ENCODE measurements at places on chromosomes 11 and 22. TPM values are rescaled to one million over a fixed set of nuclear protein-coding genes. Genes with fewer than 3 reads are reported as not detected.

CCS gene
- total RNA-seq: 25.3 TPM

KRTAP5-7 gene
- not detected for total RNA-seq

NAV2 gene
- total RNA-seq: 0.76 TPM

RASD2 gene
- 0.08 TPM for total RNA-seq

IL18 gene
- 10.3 TPM for total RNA-seq

CSNK2A3 gene
- 2.1 TPM for total RNA-seq

OR8B2 gene
- total RNA-seq: not detected

DNA sequence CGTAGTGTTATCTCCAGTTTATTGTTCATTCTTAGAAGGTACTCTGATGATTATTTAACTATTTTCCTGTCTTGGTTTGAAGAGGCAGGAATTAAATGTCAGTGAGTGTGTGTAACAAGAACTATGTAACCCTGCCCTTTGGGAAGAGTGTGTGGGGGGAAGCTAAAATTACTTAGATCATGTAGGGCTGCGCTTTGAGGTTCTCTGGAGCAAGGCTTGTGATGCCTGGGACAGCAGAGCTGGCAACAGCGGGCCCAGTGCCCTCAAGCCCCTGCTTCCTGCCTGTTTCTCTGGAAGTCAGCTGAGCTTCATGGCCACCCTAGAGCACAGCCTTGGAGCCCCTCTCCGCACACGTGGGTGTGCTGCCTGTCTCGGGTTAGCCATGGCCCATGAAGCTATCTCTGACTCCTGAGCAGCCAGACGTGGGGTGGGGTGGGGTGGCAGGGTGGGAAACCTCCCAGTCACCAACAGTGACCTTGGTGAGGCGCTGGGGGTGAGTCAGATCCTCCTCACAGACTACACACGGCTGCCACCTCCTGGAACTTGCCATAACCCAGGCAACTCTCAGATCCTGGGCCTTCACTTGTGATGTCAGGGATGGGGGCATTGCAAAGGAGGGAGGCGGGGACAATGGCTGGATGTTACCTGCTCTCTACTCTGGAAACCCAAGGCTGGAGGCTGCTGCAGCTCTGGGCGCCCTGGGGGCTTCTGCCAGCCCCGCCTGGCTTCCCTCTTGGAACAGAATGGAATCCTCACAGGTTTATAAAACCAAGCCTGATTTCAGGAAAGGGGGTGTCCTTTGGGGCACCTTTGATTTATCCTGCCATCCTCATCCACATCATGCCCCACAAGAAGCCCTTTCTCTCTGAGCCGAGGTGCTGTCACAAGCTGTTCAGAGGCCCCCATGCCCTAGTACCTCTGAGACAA is 88.6 kb downstream of the SNX19 start:
- peak; percentile 84 for DNase-seq

GRCh38 chr11:71373791-71374454 is 74.3 kb downstream of the DHCR7 start:
- DNase-seq: no peak

DNA sequence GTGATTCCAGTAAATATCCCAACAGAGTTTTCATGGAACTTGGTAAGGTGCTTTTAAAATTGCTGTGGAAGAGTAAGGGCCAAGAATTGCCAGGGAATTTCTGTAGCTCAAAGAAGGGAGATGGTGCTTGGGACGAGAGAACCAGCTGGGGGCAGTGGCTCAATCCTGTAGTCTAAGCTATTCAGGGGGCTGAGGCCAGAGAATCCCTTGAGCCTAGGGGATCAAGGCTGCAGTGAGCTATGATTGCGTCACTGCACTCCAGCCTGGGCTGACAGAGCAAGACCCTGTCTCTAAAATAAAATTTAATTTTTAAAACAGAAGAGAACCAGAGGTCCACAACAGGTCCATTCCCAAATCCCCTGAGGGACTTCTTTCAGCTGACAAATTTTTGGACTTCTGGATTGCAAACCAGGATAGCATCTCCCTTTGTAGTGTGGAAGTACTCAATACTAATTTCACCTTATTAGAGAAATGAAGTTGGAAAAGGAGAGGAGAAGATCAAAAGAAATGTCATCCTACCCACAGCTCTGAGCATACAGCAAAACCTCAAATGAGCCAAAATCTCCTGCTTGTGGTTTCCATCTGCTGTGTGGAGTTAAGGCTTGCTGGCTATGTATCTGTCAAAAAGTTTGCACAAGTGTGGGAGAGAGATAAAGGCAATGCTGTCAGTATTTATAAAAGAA is 59.2 kb upstream of the CLPB start:
- no peak for DNase-seq

GRCh38 chr22:28443526-28443876 is 236.1 kb downstream of the TTC28 start:
- no peak for DNase-seq

- no peak for DNase-seq
Measured at GRCh38 chr22:47180796-47181195, 418.3 kb downstream of the TBC1D22A start.

DNA sequence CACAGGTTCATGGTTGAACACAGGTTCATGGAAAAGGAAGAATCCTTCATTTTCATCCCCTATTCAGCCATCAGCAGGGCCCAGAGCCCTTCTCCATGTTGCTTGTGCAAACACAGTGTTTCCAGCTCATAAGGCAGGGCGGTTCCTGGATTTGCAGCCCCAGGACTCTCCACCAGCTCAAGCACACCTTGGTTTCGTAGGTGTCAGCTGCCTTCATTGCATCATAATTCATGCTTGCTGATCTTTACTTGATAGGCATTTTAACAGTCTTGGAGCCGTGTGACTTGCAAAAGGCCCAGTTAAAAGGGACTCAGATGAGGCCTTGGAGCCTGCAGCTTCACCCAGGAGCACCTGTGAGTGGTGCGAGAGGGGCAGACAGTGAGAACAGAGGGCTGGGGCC is 318.1 kb upstream of the B3GAT1 start:
- DNase-seq: no peak

DNA sequence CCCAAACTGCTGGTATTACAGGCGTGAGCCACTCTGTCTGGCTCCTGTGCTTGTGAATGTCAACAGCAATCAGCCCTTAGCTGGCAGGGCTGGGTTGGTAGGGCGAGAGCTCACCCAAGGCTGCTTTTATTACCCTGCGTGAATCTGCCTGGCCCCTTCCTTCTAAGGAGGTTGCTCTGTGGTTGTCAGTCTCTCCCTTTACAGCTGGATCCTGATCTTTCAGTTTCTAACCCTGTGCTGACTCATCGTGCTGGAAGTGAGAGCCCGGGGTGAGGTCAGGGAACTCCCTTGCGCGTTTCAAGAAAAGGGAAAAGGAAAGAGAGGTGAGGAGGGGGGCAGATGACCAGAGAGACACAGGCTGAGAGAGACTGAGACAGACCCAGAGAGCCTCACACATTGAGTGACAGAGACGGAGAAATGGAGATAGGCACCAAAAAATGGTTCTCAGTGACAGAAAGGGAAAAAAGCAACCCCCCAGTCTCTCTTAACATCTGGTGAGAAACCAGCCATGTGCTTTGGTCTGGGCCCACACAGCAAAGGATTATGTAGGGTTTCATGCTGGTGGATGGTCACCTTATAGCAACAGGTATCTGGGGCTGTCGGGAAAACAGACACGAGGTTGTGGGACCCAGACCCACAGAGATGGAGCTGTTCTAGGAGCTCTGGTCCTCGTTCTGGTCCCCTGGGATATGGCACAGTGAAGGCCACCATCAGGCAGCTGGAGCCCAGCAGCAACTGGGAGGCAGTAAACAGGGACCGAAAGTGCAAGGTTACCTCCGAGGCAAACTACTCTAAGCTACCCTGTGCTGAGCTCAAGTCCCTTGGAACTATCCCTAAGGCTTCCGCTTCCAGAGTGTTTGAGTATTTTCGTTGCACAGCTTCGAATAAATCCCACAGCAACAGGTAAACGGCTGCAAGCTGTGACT is 2.5 kb downstream of the TCN2 start:
- peak; percentile 76 for DNase-seq

DNA sequence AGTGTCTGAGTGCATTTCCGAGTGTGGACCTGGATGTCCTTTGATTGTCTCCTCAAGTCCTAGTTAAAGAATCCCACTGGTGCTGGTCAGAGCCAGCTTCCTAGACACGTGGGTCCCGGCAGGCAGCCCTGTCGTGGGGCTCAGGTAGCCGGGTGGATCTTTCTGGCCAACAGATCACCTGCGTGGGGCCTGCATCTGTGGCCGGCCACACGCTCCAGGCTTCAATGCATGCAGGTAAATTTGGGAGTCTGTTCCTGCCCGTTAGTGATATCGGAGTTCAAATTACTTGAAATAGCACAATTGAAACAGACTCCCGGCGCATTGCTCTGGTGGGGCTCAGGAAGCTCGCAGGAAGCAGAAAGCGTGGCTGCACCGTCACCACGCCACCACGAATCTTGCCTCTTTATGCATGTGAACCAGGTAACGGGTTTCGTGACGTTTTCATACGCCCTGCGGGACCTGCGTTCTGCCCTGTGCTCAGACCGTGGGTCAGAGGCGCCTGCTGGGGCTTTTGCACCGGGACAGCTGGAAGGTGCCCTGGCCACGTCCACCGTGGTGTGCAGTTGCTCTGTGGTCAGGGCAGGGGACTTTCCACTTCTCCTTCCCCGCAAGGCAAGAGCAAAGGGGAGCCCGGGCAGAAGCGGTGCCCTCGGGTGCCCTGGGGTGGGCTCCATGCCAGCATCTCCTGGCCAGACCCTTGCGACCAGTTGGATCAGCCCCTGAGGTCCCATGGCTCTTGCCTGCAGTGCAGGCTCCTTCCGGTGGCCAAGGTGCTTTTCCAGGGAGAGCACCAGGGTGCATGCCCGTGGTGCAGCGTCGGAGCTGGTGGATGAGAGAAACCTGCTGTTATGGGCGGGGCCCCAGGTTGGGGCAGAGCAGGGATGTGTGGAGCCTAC is 803.5 kb downstream of the BRD1 start:
- no peak for DNase-seq

DNA sequence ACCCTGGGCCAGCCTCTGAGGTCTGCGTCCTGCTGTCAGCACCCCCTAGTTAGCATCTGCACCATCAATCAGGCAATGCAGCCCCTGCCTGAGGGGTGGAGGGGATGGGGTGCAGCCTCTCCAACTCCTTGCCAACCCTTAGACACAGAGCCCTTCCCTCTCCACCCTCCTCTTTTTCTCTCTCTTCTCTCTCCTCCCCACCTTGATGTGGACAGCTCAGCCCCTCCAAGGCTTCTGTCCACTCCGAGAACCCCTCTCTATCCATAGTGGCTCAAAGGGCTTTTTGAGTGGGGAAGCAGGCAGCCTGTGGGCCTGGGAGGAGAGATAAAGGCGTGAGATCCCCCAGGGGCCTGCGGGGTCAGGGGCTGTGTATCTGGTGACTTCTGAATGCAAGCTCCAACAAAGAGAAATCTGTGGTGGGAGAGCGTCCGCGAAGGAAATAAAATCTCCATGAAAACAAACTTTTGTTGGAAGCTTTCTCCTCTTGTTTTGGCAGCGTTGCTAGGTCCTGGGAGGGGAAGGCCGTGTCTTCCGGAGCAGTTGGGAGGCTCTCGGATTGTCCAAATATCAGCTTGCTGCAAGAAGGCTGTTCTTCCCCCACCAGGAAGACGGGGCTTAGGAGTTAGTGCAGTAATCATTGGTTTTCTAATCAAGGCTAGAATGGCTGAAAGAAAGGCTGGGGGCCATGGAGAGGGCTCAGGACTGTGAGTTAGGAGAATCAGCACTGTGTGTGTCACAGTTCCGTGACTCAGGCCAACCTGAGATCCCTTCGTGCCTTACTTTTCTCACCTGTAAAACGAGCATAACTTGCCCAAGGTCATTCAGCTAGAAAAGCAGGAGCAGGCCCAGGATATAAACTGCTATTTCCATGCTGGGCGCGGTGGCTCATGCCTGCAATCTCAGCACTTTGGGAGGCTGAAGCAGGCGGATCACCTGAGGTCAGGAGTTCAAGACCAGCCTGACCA is 50.3 kb downstream of the PKNOX2 start:
- no peak for DNase-seq

DNA sequence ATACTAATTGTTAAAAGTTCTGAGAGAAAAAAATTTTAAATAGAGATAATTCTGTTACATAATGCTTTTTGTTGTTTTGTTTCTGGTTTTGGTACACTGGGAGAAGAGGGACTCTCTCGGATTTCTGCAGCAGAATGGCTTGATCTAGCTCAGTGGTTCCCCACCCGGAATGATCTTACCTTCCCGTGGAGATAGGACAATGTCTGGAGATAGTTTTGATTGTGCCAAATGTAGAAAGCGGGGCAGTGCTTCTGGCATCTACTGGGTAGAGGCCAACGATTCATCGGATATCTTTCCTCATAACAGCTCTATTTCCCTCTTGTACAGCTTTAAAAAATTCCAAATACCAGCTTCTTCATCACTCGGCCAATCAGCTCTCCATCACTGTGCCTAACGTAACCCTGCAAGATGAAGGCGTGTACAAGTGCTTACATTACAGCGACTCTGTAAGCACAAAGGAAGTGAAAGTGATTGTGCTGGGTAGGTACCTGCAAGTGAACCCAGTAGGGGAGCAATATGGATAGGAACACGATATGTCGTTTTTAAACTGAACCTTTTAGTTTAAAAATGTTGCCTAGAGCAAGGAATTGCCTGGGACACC is 13.2 kb downstream of the CRTAM start:
- no peak for DNase-seq

DNA sequence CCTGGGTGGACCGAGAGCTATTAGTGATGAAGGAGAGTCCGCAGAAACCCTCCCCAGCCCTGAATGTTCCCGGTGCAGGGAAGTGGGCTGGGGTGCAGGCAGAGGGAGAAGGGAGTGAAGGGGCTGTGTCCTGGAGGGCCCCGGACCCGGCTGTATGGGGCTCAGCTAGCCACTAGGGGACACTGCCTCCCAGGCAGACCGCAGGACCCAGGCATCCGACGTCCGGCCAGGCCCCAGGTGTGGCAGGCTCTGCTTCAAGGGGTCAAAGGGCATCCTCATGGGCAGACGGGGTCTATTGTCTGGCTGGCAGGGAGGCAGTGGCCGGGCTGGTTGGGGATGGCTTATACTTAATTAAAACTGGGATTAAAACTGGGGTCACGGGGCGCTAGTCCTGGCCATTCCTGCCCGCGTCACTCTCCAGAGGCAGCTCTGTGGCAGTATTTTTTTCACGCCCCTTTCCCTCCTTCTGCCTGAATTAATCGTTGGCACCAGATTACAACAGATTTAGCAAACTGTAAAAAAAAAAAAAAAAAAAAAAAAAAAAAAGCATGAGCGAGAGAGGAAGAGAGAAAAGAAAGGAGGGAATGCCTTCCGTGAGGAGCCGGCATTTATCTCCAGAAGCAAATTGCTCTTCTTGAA is 5.1 kb downstream of the FLRT1 start:
- no peak for DNase-seq

DNA sequence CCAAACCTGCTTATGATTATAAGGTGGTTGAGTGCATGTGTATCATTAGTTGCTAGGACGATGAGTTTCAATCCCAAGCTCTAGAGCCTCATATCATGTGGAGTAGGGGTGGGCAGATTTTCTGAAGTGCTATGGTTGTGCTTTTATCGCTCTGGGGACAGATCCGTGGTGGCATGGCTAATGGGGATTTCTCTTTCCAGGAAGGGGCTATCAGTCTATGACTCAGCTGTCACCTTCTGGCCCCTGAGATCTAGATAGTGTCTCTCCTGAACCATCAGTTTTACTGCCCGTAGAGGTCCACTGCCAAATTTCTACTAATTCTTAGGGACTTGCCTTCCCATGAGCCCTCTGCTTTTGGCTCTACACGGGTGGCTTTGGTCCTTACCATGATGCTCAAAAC is 51.8 kb downstream of the FDX1 start:
- DNase-seq: no peak
